ENCODE measurements at places on chromosomes 4 and X.

DNA sequence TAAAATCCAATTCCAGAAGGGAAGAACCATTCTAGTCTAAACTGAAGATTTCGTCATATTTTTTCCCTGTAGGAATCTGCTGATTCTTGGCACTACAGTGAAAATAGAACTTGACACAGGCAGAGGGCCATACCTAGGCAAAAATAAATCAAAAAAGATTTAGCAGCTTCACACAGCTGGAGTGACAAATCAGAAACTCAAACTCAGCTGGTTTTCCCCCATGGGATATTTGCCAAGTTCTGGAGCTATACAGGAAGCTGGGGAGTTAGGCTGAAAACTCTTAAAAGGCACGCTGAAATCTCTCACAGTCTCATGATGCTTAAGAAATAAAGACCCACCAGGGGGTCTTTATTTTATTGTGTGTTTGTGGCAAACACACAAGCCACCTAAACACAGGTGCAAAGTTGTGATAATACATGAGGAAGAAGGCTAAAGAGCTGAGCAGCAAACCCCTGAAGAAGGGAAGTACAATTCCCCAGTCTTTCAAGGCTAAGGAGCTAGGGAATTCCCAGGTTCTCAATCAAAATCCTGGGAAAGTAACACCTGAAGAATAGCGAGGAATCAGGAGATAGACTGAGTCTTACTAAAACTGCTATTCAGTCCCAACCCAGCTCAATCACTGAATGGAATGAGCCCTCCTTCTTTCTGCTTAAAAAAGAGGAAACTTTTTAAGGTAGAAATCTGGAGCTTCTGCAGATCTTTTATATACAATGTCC is 32.1 kb upstream of the BEND2 start:
- no peak for DNase-seq

DNA sequence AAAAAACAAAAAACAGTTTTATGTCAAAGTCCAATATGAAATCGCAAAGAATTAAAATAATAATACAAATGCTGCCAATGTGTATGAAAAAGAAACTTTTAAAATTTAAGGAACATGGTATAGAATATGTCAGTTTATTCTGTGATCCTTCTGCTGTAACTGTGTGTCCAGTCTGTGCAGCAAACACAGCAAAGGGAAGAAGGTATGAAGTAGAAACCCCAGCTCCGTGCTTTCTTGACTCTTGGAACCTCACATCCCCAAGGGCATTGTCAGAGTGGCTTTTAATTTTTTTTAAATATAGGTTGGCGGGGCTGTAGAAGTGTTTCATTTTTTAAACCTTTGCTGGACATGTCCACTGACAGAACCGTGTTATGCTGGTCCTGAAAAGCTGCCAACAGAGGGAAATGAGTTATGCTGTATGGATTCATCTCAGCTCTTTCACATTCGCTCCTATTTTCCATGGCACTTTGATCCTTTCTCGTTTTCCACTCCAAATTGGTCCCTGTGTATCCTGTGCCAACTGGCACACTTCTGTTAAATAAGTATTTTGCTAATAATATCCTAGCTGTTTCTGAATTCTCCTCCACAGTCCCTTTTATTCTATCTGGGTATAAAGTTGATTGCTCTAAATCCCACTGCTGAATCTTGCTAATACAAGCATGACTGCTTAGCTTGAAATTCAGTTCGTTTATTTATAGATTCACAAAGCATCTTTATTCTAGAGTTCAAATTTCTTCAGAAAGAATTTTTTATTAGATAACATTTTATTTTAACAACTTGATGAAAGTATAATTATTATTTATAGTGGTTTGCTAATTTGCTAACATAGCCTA is 127.0 kb upstream of the DDIT4L start:
- DNase-seq, result no peak

GRCh38 chr4:188160406-188160805 is 21.2 kb downstream of the TRIML1 start:
- no peak for DNase-seq

DNA sequence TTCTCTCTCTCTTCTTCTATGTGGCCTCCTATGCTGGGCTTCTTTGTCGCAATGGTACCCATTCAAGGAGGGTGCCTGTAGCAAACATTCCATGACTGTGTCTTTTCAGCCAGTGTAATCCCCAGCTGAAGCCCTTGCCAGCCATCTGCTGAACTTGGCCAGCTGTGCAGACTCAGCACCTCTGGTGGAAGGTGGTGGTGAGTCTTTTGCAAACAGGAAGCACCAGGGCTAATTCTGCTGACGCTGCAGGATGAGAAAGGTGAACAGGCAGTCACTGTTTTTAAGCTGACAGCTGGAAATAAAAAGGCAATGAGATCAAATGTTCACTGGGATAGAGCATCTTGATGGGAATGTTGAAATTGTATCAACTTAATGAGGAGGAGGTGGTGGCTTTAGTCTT is 298.7 kb upstream of the CLNK start:
- DNase-seq, result no peak

GRCh38 chr4:87843936-87844335 is 11.2 kb downstream of the MEPE start:
- no peak for DNase-seq

DNA sequence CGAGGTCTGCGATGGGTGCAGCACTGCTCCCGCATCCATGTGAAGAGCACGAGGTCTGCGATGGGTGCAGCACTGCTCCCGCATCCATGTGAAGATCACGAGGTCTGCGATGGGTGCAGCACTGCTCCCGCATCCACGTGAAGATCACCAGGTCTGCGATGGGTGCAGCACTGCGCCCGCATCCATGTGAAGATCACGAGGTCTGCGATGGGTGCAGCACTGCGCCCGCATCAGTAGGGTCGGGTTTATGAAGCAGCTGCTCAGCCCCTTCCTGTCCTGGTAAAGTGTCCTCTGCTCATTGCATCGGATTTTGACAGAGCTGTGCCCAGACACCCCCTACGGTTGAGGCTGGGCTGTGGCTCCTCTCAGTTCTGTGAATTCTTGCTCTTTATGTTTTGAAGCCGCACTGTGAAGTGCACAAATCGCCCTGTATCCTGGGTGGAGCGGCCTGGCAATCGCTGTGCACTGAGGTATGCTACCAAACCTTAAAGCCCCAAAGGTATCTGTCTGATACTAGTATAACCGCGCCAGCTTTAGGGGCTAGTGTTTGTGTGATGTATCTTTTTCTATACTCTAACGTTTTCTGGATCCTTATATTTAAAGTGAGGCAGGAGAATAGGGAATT is 98.7 kb downstream of the CPZ start:
- no peak for DNase-seq

DNA sequence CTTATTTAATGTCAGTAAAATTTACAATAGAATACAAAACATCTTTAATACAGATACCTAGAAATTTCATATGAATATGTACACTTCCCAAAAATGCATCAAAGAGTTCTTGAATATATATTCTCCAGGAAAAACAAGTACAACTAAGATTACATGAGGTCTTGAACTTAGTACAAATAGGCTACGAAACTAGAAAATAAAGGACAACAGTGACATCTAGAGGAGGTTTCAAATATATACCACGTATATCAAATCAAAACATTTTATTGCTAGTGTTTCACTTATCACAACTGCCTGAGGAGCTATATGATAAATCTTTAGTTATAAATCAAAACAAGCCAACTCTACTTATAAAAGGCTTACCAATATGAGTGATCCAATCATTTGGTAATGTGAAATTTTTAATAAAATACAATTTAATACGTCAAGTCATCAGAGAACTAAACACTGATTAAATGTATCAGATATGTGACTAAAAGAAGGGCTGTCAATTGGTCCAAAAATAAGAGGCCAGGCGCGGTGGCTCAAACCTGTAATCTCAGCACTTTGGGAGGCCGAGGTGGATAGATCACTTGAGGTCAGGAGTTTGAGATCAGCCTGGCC is 36.6 kb downstream of the ANAPC10 start:
- no peak for DNase-seq

DNA sequence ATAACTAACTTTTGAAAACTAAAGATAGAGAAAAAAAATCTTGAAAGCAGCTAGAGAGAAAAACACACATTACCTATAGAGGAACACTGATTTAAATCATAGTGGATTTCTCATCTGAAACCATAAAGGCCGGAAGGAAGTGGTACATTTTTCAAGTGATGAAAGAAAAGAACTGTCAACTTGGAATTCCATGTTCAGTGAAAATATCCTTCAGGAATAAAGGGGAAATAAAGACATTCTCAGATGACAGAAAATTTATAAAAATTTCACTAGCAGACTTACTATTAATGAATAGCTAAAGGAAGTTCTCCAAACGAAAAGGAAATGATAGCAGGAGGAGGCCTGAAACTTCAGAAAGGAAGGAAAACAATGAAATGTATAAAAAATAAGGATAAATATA is 7.6 kb upstream of the JADE3 start:
- DNase-seq, result no peak

DNA sequence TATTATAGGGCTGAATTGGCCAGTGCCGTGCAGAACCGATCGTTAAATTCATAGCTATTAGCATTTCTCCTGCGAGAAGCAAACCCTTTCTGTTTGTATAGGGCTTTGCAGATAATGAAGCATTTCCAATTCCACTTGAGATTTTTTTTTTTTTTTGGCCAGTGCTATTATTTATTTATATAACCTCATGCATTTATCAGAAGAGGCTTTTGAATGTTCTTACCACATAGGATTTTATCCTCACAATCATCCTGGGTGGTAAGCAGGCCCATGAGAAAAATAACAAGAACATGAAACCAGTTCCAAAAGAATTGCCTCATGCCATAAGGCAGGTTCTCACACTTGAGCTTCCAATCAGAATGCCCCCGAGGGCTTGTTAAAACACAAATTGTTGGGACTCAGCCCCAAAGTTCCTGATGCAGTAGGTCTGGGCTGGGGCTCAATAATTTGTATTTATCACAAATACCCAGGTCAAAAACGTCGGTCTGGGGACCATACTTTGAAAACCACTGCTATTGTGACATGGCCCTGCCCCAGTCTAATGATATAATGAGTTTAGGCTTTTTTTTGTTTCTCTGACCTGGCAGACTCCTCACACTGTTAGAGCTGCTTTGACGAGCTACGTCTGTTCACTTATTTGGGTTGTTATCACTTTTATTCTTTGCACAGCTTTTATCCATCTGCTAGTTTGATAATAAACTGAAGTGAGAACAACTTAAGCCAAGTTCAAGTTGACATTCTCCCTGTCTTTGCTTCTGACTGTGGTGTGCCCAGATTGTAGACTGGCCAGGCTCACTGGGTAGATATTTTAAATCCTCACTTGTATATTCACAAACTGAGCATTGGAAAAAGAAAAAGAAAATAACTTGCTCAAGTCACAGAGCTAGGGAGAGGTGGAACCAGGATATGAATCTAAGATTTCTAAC is 20.1 kb downstream of the SUPT20HL1 start:
- DNase-seq, result no peak

- no peak for DNase-seq
These were observed 8.5 kb downstream of the UNC5C start for GRCh38 chr4:95540227-95540626.

DNA sequence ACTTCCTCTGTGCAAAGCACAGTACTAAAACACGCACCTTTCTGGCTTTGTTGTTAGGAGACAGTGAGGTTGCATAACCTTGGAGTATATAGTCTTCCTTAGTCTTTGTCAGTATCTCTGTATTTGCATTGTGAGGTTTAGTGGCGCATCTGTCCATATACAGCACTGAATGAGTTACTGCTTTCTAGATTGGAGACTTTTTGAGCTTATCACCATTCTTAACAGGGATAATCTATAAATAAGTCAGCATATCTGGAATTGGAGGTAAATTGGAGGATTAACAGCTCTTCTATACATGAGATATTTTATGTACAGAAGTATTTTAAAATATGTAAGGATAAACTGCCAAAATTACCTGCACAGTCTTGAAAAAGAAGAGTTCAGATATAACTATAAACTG is 4.3 kb downstream of the FHDC1 start:
- no peak for DNase-seq

- no peak for DNase-seq
These were observed 824 bp upstream of the HMGB3 start for GRCh38 chrX:150982235-150982787.

- no peak for DNase-seq
These were observed 122.1 kb downstream of the MANBA start for GRCh38 chr4:102638621-102639020.

- DNase-seq, result no peak
These were observed 325.5 kb downstream of the ZIC3 start for GRCh38 chrX:137891431-137891830.

- DNase-seq, result no peak
These were observed 16.4 kb upstream of the HSFX1 start for GRCh38 chrX:149757206-149758067.

DNA sequence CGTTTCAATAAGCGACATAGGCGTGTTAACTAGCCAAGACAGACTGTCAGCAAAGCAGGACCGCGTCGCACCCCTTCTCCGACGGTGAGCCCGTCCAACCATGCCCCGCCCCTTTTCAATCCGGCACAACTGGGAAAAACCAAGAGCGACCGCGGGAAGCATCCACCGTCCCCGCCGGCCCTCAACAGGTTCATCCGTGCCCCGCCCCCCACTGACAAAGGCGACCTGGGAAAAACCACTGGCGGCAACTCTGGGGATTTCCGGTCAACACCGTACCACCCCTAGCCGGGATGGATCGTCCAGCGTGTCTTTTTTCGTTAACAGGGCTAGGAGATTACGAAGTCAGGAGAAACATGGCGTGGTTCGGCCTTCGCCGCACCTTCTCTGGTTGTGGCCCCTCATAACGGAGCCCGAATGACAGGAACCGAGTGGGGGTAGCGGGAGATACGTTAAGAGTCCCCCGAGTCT is 377 bp downstream of the TIMM17B start:
- no peak for DNase-seq

DNA sequence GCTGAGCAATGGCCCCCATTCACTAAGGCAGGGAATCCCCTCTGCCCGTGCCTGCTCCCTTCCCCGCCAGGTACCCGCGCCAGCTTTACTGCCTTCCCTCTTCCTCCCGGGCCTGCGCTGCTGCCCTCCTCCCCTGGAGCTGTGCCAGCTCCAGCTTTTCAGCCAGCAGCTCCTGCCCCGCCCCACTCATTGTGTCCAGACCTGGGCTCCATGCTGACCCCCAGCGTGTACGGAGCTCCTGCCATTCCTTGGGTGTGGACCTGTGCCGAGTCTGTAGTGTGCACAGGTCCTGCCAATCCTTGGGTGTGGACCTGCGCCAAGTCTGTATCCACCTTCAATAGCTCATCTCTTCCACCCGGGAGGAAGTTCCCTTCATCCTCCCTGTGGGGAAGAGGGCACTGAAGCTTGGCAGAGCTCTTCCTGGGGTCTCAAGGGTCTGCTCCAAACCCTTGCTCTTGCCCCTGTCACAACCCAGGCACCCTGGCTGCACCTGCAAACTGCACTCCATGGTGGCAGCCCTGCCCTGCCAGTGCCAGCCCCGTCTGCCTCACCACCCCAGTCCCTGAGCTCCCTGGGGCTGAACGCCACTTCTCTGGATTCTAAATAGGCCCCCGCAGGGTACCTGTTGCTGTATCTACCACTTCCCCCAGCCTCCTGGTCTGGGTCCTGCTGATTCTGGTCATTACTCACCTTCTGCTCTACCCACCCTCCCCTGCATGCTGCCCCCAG is 63.9 kb downstream of the TRMT44 start:
- DNase-seq, result no peak

DNA sequence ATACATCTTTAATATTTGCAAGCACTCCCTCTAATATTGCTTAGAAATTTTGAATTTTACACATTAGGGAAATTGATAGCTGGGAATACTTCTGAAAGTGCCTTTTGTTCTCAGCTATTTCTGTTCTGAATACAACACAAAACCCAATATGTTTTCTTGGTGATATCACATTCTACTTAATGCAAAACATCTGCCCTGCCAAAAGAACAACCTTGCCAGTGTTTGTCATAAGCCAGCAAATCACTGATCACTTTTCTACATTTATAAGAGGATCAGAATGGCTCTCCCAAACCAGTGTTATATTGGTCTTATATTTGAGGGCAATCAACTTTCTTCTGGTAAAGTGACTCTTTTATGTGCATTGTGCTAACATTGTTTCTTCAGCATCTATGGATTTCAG is 126.8 kb upstream of the APOOL start:
- DNase-seq, result no peak

All from stimulated activated CD8-positive, alpha-beta memory T cell treated with anti-CD3 and anti-CD28 coated beads, Interleukin-12 subunit alpha, Interleukin-12 subunit beta, amount 100 ng/mL, for 4 hours (primary cell).